Globus pallidus (tissue), 1 donor: ENCODE measurements at places on chromosomes 5 and 9.

GRCh38 chr5:157025093-157025698 lies 33.7 kb downstream of the HAVCR1 start:
- DNase-seq: no peak

DNA sequence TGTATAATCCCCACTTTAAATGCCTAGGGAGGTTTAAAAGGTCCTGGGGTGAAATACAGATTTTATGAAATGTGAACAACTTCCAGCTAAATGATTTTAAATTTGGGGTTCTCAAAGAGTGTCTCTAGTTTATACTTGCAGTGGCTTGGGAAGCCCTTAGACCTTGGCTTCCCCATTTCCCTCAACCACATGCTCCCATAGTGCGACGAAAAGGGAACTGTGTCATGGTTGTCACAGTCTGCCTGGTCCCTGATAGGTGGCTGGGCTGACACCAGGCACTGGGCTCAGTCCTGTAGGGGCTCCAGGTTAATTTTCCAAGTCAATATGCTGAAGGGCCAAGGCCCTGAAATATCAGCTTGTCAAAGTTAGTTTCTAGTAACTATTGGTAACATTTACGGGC lies 10.4 kb upstream of the CXCL14 start:
- DNase-seq: no peak

GRCh38 chr5:40413743-40414142 lies 266.0 kb upstream of the PTGER4 start:
- DNase-seq: no peak

DNA sequence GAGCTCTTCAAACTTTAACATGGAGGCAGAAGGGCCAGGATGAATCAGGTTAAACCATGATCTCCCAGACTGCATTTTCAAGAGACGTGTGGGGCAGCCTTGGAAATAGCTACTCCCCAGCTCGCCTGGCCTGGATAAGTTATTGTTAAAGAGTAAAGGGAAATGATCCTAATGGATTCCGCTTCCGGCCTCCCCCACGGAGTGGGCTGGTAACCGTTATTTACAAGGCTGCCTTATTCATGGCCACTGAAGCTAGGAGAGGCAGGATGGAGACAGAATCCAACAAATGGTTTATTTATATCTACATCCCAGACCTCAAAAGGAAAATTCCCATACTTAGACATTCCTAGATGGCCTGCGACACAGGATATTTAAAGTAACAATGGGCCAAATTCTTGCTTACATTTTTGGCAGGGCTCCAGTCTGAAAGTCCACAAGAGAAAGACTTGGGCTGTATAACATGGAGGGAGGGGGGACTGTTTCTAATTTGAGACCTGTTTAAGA lies 27.9 kb downstream of the SPRY4 start:
- DNase-seq: no peak

DNA sequence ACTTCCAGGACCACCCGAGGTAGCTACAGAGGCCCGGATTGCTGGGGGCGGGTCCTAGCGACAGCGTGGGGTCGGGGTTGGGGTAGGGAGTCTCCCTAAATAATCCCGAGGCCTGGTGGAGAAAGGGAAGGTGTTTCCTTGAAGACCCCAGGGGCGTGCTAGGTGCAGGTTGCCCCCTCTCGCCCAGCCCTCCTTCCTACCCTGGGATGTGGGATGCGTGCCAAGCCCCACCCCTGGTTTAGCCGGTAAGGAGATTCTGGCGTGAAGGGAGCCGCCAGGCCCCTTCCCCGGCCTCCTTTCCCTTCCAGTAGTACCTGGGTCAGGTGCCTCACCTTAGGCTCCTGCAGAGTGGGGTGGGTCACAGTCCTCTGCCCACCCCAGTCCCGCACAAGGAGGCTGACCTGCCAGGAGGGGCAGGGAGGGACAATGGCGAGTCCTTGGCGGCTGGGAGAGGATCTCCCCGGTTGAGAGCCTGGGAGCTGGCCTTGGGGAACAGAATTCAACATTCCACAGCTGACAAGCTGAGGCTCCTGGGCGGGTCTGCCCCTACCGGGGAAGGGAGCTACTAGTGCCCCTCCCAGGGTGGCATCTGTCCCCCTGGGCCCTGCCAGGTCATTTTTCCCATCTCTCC lies 674 bp downstream of the TSPAN17 start:
- no peak for DNase-seq

GRCh38 chr5:134874831-134875655 lies 872 bp downstream of the TXNDC15 start:
- DNase-seq: peak; percentile 80

GRCh38 chr5:126794157-126794828 lies 17.4 kb downstream of the LMNB1 start:
- DNase-seq: no peak

GRCh38 chr5:27701931-27702903 lies 663.8 kb upstream of the CDH9 start:
- DNase-seq: no peak

GRCh38 chr9:115691693-115692092 lies 461.9 kb upstream of the PAPPA start:
- no peak for DNase-seq

GRCh38 chr5:56247592-56247991 lies 14.5 kb upstream of the ANKRD55 start:
- DNase-seq: no peak

- no peak for DNase-seq
These were observed 7.6 kb upstream of the ZNF618 start for GRCh38 chr9:113868501-113868900.

- no peak for DNase-seq
These were observed 47.2 kb downstream of the CAMK2A start for GRCh38 chr5:150242251-150242894.

GRCh38 chr5:43007246-43007910 lies 32.7 kb downstream of the ANXA2R start:
- DNase-seq: peak; percentile 88

DNA sequence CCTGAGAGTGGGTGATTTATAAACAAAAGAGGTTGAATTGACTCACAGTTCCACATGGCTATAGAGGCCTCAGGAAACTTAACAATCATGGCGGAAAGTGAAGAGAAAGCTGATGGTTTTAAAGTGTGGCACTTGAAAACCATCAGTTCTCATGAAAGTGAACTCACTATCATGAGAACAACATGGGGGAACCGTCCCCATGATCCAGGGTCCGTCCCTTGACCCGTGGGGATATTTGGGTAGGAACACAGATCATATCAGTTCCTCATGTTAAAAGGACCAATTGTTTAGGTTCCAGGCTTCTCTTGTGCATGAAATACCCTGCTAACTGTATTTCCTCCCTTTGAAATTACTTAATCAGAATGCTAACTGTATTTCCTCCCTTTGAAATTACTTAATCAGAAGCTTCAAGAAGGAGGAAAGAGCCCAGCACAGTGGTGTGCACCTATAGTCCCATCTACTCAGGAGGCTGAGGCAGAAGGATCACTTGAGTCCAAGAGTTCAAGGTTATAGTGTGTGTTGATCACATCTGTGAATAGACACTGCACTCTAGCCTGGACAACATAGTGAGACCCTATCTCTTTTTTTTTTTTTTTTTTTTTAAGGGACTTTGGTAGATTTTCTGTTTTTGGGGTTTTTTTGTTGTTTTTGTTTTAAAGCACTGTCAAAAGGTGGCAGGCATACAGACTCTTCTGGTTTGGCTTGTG lies 24.8 kb downstream of the TTC1 start:
- DNase-seq: no peak

- DNase-seq: no peak
These were observed 3.6 kb upstream of the CCNJL start for GRCh38 chr5:160315968-160316367.

- DNase-seq: no peak
These were observed 108.2 kb upstream of the MPDZ start for GRCh38 chr9:13387734-13388067.

DNA sequence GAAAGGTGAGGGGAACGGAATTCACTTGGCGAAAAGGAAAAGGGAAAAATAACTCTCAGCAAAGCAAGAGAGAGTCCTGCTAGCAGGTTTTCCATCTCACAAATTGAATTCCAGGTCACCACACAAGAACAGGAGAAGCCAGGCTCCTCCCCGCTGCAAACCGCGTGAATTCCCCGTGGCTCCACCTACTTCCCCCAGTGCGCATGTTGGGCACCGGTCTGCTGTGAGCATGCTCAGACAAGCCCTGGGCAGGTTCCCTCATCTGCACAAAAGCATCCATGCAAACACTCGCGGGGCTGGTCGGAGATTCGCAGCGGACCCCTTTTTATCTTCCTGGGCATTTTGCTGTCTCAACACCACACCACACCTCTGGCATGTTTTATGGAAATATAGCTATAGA lies 58.5 kb upstream of the S1PR3 start:
- no peak for DNase-seq

DNA sequence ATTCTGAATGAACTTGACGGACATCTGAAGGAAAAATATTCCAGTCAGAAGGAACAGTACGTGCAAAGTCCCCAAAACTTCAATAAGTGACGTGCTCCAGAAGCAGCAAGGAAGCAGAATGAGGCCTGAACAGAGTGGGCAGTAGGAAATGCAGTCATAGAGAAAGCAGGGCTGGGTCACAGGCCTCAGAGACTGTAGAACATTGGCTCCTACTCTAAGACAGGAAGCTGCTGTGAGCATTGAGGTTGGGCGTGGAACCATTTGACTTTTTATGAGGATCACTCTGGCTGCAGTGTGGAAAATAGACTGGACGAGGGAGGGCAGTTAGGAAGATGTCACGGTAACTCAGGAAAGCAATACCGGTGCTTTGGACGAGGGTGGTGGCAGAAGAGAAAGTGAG lies 64.0 kb downstream of the DOCK8 start:
- no peak for DNase-seq

DNA sequence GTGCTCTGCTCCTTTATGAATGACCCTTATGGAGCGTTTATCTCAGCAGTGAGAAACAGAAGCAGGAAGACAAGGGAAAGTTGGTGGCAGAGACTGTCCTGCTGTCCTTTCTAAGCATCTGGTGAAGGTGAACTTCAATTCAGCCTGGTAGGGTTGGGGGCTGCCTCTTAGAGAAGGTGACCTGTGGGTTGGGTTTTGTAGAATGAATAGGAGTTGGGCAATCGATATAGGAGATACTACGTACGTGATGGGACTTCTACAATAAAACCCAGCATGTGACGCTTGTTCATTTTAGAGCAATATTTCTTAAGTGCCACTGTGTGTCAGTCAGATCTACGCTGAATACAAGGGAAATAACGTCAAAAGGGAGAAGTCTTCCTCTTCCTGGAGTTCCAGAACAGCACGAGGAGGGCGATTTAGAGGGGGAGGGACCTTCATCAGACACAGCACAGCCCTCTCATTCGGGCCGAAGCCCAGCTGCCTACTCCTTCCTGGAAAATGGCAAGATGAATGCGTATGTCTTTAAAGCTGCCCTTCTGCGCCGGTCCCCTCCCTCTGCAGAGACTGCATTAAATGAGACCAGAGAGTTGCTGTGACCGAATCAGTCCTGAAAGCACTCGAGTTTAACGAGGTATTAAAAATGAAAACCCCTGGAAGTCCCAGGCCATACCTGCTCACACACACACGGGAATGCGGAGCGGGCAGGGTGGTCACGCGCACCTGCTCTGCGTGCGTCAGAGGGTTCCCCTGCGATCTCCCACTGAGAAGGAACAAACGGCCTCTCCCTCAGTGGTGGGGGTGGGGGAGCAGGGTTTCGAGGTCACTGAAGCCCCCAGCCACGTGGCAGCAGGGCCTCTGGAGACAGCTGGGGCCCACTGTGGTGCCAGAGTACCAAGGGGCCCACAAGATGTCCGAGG lies 85.3 kb upstream of the SARDH start:
- no peak for DNase-seq

GRCh38 chr5:15371184-15371583 lies 128.8 kb upstream of the FBXL7 start:
- no peak for DNase-seq

GRCh38 chr5:158876263-158876942 lies 223.3 kb downstream of the EBF1 start:
- no peak for DNase-seq

GRCh38 chr5:152465140-152465539 lies 60.1 kb upstream of the NMUR2 start:
- no peak for DNase-seq

DNA sequence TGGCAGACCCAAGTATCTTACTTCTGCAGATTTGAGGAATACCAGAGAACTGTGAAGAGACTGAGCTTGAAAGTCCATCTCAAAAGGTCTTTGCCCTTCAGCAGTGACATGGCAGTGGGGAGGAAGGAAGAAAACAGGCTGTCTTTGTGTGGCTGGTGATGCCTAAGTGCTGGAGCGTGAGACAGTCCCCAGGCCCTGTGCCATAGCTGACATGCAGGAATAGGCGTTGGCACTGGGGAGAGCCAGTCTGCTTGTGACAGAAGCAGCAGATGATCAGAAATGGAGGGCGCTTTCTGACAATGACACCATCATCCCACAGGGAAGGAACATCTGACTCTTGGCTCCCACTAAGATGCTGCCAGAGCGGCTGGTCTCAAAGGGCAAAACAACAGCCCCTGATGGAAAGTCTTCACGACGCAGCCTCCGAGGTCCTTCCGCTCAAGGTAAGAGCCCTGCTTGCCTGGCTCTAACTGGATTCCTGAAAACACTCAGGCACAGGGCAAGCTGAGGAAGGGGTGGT lies 15.5 kb upstream of the GLRX start:
- peak; percentile 79 for DNase-seq

DNA sequence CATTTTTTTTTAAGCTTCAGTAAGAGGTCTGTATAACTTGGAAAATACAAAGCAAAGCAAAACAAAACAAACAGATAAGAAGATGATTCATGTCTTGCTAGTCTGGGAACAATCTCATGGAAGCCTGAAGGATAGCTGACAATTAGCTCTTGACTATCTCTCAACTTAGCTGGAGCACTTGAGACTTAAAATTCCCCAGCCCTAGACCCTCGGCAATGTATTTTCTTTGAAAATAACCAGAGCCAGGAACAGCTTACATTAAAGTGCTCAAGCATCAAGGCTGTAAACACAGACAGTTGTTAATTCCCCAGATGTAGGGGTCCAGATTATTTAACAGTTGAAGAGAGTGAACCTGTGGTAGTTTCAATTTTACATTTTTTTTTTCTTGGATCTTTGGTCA lies 82.9 kb downstream of the TMEM252 start:
- DNase-seq: no peak

- no peak for DNase-seq
These were observed 287.1 kb downstream of the SEC61B start for GRCh38 chr9:99509065-99509745.
